ENCODE measurements at places on chromosomes 2 and 18. TPM values are rescaled to one million over a fixed set of nuclear protein-coding genes. Genes with fewer than 3 reads are reported as not detected.

DNA sequence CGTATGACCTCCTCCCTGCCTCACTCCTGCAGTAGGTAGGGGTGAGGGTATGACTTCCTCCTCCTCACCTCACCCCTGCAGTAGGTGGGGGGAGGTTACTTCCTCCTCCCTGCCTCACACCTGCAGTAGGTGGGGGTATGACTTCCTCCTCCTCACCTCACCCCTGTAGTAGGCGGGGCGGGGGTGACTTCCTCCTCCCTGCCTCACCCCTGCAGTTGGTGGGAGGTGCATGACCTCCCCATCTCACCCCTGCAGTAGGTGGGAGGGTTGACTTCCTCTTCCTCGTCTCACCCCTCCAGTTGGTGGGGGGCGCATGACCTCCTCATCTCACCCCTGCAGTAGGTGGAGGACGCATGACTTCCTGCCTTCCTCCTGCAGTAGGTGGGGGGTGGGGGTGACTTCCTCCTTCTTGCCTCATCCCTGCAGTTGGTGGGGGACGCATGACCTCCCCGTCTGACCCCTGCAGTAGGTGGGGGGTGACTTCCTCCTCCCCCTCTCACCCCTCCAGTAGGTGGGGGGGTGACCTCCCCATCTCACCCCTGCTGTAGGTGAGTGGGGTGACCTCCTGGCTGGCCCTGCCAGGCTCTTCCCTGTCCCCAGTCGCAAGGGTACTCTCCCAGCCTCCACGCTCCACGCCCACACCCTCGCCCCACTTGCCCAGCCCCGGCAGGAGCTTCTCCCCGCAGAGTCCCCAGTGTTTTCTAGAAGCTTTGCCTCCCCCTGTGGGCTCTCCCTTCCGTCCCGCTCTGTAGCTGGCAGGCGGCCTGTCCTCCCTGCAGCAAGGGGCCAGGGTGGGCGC, 39.3 kb downstream of the TSHZ1 start:
- H3K27ac ChIP-seq, result no peak overlapping the region
- H3K4me3 ChIP-seq, result no peak overlapping the region
- no peak for DNase-seq
- peaks cover 54% of the 10 kb centered on the region for H3K4me1 ChIP-seq
- no peaks in the 10 kb centered on the region for H3K36me3 ChIP-seq

DNA sequence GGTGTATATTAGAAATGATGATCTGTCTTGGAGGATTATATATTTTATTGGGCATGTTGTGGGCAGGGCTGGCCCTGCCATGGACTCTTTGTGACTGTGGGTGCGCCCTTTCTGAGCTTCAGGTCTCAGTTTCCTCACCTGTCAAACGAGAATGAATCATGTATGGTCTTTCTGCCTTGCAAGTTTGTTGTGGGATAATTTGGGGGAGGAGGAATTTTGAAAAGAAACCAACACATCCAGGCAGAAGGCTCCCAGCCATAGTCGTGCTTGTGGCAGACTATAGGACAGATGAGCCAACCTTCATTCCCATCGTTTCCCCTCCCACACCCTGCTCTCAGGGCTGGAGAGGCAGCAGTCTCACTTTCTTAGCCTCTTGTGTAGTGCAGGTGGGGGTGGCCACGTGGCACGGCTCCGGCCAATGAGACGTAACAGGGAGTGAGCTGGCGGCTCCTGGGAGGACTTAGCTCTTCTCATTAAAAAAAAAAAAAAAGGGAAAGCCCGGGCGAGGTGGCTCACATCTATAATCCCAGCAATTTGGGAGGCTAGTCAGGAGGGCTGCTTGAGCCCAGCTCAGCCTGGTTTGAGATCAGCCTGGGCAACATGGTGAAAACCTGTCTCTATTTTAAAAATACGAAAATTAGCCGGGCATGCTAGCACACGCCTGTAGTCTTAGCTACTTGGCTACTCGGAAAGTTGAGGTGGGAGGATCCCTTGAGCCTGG, 63.1 kb downstream of the RHOB start:
- no peaks in the 10 kb centered on the region for H3K4me1 ChIP-seq
- H3K27ac ChIP-seq, result no peak overlapping the region
- H3K27me3 ChIP-seq, result no peaks in the 10 kb centered on the region
- no peaks in the 10 kb centered on the region for H3K36me3 ChIP-seq
- DNase-seq, result no peak
- no peak overlapping the region for H3K4me3 ChIP-seq

DNA sequence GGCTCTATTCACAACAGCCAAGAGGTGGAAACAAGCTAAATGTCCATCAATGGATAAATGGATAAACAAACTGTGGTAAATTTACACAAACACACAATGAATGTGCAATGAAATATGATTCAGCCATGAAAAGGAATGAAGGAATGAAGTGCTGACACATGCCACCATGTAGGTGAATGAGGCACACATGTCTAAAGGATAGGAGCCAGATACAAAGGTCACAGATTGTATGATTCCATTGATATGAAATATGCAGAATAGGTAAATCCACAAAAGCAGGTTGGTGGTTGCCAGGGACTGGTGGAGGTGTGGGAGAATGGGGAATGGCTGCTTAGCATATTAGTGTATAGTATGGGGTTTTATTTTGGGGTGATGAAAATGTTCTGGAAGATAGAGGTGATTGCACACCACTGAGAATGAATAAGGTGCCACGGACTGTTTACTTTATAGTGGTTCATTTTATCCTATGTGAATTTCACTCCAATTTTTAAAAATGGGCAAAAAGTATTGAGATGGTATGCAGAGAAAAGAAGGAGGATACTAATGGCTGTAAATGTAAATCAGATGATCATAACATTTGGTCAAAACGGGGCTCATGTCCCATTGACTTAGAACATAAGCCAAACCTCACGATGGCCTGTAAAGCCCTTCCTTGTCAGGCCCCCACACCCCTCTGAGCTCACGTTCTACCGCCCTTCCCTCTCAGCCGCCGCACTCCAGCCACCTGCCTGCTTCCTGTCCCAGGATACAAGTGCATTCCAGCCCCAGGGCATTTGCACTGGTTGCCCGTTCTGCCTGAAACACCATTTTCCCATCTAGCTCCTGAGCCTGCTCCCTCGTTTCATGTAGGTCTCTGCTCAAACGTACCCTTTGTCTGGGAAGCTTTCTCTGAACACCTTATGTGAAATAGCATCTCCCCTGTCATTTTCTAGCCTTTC, 165.5 kb downstream of the DDX1 start:
- H3K36me3 ChIP-seq, result no peaks in the 10 kb centered on the region
- H3K27me3 ChIP-seq, result no peaks in the 10 kb centered on the region
- no peak for DNase-seq
- no peak overlapping the region for H3K4me3 ChIP-seq

GRCh38 chr2:219252084-219252483, 959 bp upstream of the TUBA4B start:
- H3K4me3 ChIP-seq, result peak overlapping the region; percentile 99
- no peaks in the 10 kb centered on the region for H3K27me3 ChIP-seq
- peaks cover 35% of the 10 kb centered on the region for H3K36me3 ChIP-seq
- DNase-seq, result peak; percentile 14

GRCh38 chr18:63042351-63042750, 277.2 kb downstream of the BCL2 start:
- DNase-seq, result no peak
- no peak overlapping the region for H3K27ac ChIP-seq
- H3K4me1 ChIP-seq, result no peaks in the 10 kb centered on the region
- H3K27me3 ChIP-seq, result no peaks in the 10 kb centered on the region

- H3K27ac ChIP-seq, result peak overlapping the region; percentile 63
Observed at GRCh38 chr18:26227051-26227670, 916 bp downstream of the TAF4B start.

- no peaks in the 10 kb centered on the region for H3K27me3 ChIP-seq
- DNase-seq, result no peak
Observed at GRCh38 chr2:201678401-201678800, 20.0 kb downstream of the MPP4 start.

DNA sequence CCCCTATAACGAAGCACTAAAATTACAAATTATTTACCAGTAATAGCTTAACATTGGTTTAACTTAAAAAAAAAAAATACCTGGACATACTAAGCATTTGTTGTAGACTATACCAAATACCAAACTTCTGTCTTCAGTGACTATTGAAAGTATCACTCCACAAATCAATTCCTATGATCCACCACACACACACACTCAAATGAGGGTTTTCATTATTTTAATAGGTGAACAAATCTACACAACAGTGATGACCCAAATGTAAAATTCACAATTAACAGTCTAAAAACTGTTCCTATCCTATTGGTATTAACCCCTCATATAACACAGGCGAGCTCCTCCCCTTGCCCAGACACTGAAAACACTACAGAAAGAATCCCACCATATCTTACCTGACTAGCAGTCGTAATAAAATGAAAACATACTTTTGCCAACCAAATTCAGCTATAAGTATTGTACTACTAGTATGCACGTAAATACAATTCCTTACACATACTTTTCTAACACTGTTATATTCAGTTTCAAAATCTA, 2.5 kb downstream of the SP3 start:
- peak overlapping the region; percentile 80 for H3K4me3 ChIP-seq
- H3K27ac ChIP-seq, result peak overlapping the region; percentile 91
- DNase-seq, result no peak
- no peaks in the 10 kb centered on the region for H3K36me3 ChIP-seq

GRCh38 chr2:219402665-219403515, 15.2 kb upstream of the DNPEP start:
- peak; percentile 48 for DNase-seq
- no peak overlapping the region for H3K4me3 ChIP-seq
- H3K4me1 ChIP-seq, result peaks cover under 1% of the 10 kb centered on the region

GRCh38 chr2:20671036-20671735, 4.2 kb downstream of the GDF7 start:
- H3K4me1 ChIP-seq, result peaks cover 7% of the 10 kb centered on the region
- H3K27me3 ChIP-seq, result peaks cover 42% of the 10 kb centered on the region
- H3K27ac ChIP-seq, result no peak overlapping the region
- no peak for DNase-seq
- no peak overlapping the region for H3K4me3 ChIP-seq

- DNase-seq, result no peak
- peaks cover 31% of the 10 kb centered on the region for H3K4me1 ChIP-seq
- H3K27me3 ChIP-seq, result no peaks in the 10 kb centered on the region
- H3K27ac ChIP-seq, result peak overlapping the region; percentile 83
- H3K36me3 ChIP-seq, result no peaks in the 10 kb centered on the region
- H3K4me3 ChIP-seq, result peak overlapping the region; percentile 79
Observed at GRCh38 chr18:46097431-46097800, 680 bp downstream of the ATP5F1A start.

GRCh38 chr18:31828613-31829012, 67.9 kb upstream of the SLC25A52 start:
- DNase-seq, result no peak
- H3K4me1 ChIP-seq, result no peaks in the 10 kb centered on the region
- peaks cover 8% of the 10 kb centered on the region for H3K36me3 ChIP-seq
- H3K27me3 ChIP-seq, result no peaks in the 10 kb centered on the region
- no peak overlapping the region for H3K27ac ChIP-seq

- DNase-seq, result no peak
- no peak overlapping the region for H3K4me3 ChIP-seq
- no peaks in the 10 kb centered on the region for H3K27me3 ChIP-seq
- H3K4me1 ChIP-seq, result no peaks in the 10 kb centered on the region
Observed at GRCh38 chr2:128753800-128754199, 435.1 kb upstream of the HS6ST1 start.

- no peaks in the 10 kb centered on the region for H3K27me3 ChIP-seq
- DNase-seq, result no peak
- H3K27ac ChIP-seq, result no peak overlapping the region
- no peaks in the 10 kb centered on the region for H3K36me3 ChIP-seq
- H3K4me3 ChIP-seq, result no peak overlapping the region
Observed at GRCh38 chr2:67455219-67456142, 58.3 kb downstream of the ETAA1 start.

- no peaks in the 10 kb centered on the region for H3K36me3 ChIP-seq
- H3K4me3 ChIP-seq, result no peak overlapping the region
- no peaks in the 10 kb centered on the region for H3K27me3 ChIP-seq
Observed at GRCh38 chr2:72745679-72746368, 80.0 kb downstream of the EXOC6B start.

DNA sequence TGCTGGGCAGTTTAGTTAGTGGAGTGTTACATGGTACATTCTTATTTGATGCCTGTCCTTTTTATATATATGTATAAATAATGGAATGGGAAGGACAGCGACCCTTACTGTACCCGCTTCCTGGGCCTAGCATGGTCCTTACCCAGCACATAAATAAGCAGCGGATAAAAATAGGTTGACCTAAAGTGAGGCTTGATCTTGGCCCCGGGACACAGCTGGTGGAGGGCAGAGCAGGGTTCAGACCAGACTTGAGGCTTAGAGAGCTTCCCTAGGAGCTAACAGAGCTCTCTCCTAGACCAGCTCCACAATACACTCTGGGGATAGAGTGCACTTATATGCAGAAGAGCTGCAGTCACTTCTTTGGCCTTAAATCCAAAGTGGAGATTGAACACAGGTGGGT, 46.9 kb upstream of the RPL31 start:
- H3K27ac ChIP-seq, result no peak overlapping the region
- no peak overlapping the region for H3K4me3 ChIP-seq
- no peaks in the 10 kb centered on the region for H3K4me1 ChIP-seq
- DNase-seq, result no peak

DNA sequence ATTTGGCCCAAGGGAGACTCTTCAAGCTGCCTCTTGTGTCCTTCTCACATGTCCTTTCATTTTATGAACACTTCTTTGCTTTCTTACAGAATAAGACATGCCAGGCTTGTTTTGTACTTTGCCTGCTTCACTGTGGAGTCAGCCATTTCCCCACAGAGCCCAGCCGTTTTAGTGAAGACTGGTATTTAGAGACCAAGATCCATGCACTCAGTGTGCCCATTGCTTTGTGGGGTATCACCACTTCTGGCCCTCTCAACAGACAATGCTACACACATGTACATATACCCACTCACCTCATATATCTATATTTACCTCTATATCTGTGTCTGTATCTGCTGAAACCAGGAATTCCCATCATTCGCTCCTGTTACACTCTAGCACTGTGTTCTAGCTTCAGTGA, 74.1 kb downstream of the FARP2 start:
- DNase-seq, result no peak
- H3K36me3 ChIP-seq, result no peaks in the 10 kb centered on the region
- H3K4me3 ChIP-seq, result no peak overlapping the region
- H3K27ac ChIP-seq, result no peak overlapping the region
- no peaks in the 10 kb centered on the region for H3K4me1 ChIP-seq

DNA sequence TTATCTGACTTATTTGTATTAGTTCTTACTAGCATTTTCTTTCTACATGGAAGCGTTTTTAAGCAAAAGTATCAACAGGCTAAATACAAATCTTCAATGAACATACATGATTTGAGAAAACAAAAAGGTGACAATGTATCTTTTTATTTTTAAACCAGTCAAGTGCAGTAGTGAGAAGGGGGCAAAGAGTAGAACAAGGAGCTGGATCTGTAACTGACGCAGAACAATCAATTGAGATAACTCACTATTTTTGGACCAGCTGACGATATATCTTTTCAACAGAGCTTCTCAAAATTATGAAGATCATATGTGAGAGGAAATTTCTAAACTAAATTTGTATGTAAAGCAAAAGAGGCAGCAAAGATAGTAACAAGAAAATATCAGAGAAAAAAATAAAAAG, 15.5 kb downstream of the NCKAP1 start:
- no peaks in the 10 kb centered on the region for H3K27me3 ChIP-seq
- no peak overlapping the region for H3K27ac ChIP-seq
- no peak overlapping the region for H3K4me3 ChIP-seq
- H3K4me1 ChIP-seq, result no peaks in the 10 kb centered on the region
- DNase-seq, result no peak

- no peaks in the 10 kb centered on the region for H3K36me3 ChIP-seq
- peak overlapping the region; percentile 43 for H3K4me3 ChIP-seq
- no peak overlapping the region for H3K27ac ChIP-seq
Observed at GRCh38 chr18:23071285-23071684, 64.0 kb upstream of the CABLES1 start.

The ABHD3 gene
- total RNA-seq, result 30.0 TPM

The RAX gene
- total RNA-seq, result not detected

The MYO5B gene
- total RNA-seq, result 0.11 TPM

The PLEKHH2 gene
- 0.49 TPM for total RNA-seq

The GALNT13 gene
- not detected for total RNA-seq

The SCG2 gene
- total RNA-seq, result not detected

The STAT4 gene
- total RNA-seq, result 54.7 TPM

The TNFRSF11A gene
- 2.5 TPM for total RNA-seq

The ADAM23 gene
- 0.98 TPM for total RNA-seq

Data from CD8-positive, alpha-beta memory T cell (primary cell).